ENCODE measurements at places on chromosomes 3 and 15.

DNA sequence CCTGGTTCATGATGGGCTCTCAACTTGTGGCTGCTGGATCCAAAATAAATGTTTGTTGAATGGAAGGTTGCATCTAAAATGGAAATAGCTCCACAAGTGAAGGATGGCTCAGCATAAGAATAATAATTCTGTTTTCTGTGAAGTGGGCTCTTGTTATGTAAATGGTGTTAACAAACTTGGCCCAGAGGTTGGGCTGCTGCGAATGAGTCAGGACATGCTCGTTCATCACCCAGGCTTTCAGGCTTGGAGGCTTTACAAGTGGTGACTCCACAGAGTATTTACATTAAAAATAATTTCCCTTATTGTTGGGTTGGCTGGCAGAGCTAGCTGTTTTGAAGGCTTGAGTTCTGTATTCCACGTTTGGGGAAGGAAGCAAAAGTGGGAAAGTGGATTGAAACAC is 60.5 kb downstream of the ITGB5 start:
- peak; percentile 65 for DNase-seq

- no peak for DNase-seq
These were observed 25.2 kb downstream of the UBE2E1 start for GRCh38 chr3:23830869-23831484.

GRCh38 chr3:140579260-140579659 is 98.6 kb upstream of the TRIM42 start:
- no peak for DNase-seq

DNA sequence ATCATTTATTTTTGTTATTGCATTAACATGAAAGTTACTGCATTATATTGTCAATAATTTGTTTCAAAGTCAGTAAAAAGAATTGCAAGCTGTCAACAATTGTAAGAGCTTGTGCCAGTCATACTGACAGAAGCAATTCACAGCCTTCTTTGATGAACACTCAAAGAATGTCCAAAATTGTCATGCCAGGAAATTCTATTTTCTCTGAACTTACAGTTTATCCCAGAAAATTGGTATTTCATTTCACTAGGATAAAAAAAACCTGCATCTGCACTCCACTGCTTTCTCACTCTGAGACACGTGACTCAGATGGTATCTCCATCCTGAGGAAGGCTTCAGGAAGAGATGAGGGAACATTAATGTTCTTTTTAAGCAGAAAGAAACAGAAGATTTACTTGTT is 332.6 kb upstream of the CCDC54 start:
- peak; percentile 53 for DNase-seq

DNA sequence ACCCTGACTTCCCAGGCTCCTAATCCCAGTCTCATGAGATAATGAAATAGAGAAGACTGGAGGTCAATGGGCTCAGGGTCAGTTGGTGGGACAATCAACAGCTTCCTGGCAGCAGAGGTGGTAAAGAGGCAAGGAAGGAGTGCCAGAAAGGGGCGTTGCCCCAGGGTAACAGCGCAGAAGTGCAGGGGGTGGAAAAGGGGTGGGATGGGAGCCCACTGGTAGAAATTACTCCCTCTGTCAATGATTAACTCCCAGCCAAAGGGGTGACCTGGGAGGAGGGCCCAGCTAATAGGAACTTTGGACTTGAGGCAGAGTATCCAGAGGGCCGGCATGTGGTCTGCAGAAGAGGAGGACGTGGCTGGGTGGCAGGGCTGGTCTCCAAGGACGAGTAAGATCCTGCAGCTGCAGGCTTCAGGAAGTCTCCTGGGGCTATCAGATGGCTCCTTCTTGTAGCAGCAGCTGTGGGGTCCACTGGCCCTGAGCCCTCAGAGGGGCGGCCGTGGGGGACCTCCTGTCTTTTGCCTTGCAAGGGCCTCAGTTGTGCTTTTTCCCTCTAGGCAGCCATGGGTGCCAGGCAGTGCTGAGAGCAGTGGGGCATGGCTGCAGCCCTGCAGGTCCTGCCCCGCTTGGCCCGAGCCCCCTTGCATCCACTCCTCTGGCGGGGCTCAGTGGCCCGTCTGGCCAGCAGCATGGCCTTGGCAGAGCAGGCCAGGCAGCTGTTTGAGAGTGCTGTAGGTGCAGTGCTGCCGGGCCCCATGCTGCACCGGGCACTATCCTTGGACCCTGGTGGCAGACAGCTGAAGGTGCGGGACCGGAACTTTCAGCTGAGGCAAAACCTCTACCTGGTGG is 2.3 kb downstream of the GLYCTK start:
- DNase-seq = no peak

DNA sequence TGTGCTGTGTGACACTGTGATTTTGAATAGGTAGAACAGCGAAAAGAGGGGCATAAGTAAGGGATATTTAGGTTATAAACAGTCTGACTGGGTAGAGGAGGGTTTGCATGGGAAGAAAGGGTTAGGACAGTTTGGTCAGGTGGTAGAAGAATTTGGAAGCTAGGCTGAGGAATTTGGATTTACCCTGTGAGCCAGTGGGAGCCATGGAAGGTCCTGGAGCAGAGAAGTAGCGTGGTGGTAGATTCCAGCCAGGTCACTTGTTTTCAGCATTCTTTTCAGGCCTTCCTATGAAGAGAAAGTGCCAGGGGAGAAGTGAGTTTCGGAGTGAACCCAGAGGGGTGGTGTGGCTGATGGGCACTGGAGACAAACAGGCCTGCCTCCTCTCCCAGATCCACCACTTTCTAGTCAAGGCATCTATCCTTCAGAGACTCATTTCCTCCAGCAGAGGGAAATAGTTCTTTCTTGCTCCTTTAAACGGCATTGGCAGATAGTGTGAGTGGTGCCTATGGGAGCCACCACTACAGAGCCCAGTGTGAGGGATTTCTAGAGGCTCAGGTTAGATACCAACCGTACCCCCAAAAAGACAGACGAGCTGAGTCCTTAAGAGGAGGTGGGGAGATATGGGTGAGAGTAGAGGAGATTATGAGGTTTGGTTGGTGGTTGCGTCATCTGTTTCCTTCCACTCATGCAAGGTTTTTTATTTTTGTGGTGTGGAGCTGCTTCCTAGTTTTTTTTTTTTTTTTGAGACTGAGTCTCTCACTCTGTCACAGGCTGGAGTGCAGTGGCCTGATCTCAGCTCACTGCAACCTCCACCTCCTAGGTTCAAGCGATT is 21.2 kb downstream of the PXK start:
- DNase-seq = no peak

DNA sequence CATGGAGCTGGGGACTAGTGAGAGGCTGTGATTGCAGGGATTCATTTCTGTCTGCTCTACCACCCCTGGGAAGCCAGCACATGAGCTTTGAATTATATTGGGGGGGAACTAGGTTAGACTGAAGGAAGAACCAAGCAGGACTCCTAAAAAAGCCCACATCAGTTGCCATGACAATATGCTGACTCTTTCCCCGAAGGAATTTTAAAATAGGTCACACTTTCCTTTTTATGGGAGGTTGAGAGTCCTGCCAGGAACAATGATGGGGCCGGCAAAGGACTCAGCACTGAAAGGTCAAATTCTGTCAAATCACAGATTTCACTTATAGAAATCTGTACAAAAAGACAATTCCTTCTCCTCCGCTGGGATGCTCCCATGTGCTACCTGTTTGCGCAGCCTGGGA is 130.8 kb downstream of the ZNF621 start:
- no peak for DNase-seq

DNA sequence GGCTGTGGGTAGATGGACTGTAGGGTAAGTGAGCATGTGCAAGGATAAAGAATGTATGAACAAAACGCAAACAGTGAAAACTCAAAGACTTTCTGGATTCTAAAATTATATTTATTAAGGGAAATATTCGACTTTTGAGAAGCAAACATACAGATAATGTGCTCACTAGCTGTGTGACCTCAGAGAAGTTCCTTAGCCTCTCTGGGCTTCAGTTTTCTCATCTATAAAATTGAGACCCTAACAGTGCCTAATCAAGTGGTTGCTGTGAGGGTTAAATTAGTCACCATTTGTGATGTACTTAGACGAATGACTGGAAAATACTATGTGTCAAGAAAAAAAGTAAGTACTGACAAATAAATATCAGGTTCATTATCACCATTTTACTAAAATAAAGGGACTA is 261.7 kb downstream of the MAGI1 start:
- DNase-seq = no peak

GRCh38 chr15:31461911-31462480 is 135.4 kb downstream of the KLF13 start:
- DNase-seq = no peak

DNA sequence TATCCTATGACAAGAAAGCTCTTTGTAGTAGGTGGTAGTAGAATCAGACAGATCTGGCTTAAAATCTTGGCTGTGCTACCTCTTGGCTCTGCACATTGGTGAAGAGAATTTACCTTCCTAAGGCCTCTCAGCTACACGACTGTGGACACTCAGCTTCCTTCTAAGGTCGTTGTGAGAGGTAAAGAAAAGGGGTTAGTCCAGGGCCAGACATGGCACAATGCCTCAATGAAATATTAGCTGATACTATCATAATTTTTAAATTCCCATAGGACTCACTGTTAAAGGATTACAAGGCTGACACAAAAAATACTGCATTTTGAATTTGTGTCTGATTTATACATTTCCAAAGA is 80.4 kb downstream of the IGF1R start:
- DNase-seq = no peak

DNA sequence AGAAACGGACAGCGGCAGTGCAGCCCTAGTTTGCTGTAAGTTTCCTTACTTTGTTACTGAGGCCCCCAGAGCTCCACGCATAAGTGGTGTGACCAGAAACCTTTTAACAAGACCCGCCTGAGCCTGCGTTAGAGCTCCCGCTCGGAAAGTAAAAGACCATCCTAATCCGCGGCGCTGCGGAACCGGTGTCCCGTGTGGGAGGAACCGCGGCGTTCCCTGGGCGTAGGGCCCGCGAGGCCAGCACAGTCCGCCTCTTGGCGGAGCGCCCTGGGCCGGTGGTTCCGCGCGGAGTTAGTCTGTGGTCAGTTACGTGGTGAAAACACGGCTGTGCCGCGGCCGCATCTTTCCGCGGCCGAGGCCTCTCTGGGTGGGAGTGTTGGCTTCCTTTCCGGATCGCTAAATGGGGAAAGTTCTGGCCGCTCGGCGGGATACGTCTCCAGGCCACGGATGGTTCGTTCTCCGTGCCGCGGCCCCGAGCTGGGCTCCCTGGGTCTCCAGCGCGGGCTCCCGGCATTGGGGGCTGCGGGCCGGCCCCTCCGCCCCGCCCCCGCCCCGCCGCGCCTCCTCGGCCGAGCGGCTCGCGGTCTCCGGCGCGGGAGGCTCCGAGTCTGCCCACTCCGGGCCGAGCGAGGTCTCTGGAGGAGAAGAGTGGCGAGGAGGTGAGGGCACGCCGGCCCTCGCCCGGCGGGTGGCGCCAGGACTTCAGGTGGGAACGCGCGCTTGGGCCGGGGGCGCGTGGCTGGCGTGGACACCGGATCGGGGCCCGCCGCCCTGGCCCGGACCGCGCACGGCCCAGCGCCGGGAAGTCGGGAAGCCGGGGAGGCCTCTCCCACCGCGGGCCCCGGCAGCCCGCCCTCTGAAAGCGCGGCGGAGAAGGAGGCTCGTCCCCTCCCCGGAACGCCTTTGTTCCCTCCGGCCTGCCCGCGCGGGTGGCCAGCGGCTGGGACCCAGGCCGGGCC is 754 bp downstream of the B3GNT5 start:
- DNase-seq = no peak

GRCh38 chr15:60814062-60814461 is 335.1 kb upstream of the ICE2 start:
- DNase-seq = no peak

GRCh38 chr15:25582886-25583285 is 144.1 kb upstream of the UBE3A start:
- no peak for DNase-seq

- DNase-seq = no peak
These were observed 51.3 kb downstream of the HOMER2 start for GRCh38 chr15:82901114-82901805.

GRCh38 chr3:149547954-149548668 is 73.6 kb downstream of the TM4SF4 start:
- DNase-seq = no peak

DNA sequence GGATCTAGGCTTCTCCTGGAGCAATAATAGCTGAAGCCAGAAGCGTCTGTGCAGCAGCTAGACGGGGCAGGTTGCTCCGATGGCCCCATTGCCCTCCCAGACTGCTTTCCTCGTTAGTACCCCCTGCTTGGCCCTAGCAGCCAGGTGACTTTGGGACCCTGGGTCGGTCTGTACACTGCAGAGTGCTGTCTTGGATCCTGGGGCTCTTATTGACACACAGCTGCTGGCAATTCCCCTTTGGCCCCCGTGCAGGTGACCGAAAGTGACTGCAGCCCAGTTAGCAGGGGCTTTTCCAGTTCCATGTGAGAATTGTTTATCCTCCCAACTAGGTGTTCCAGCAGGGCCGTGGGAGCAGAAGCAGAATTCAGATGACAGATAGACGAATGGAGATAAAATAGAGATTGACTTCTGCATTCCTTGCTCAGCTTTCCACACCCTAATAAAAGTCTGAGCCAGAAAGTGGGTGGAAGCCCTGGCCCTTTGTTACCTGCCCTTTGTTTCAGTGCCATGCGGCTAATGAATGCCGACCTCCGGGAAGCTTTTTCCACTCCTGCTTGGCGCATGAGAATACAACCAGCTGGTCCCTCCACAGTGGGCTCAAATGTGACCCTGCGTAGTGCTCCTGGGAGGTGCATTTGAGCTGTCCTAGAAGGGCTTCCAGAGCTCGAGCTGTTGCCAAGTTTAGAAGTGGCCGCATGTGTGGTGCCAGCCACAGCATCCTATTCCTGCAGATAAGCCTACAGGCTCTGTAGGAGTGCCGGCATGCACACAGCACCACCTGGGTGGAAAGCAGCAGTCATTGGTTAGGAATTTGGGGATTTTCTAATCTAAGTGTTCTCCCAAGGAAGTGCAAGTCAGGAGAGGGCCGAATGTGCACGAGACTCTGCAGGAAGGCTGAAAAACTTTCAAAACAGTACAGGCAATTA is 94.4 kb downstream of the SLCO3A1 start:
- DNase-seq = no peak

DNA sequence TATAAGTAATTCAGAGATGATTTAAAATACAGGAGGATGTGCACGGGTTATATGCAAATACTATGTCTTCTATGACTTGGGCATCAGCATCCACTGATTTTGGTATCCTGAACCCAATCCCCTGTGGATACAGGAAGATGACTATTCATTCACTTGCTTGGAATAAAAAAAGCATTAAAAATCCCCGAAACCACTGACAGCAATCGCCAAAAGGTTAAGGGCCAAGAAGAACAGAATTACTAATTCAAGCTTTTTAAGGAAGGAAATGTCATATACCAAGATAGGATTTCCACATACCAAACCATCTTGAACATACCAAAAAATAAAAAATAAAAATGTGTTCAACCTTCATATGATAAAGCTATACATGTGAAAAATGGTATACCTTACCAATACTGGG is 93.7 kb downstream of the DLG1 start:
- no peak for DNase-seq

DNA sequence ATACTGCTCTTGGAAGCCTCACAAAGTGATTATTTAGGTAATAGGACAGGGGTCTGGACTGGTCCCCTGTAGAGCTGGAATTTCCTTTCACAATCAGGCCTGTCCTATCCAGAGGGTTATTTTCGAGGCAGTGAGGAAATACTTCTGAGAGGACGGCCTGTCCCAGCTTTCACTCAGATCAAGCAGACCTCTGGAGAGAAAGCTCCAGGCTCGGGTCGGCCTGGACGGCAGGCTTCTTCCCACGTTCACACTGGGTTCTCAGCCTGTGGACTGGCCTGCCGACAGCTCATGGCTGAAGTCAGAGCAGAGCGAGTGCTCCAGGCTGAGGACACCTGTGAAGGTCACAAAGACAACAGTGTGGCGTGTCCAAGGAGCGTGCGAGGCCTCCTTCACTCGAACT is 405.3 kb downstream of the VPS13C start:
- DNase-seq = no peak

All from pons (tissue), 1 donor.